ENCODE measurements at places on chromosomes 5 and 9. TPM values are rescaled to one million over a fixed set of nuclear protein-coding genes. Genes with fewer than 3 reads are reported as not detected.

GRCh38 chr5:149156435-149157083 is 15.3 kb downstream of the ABLIM3 start:
- DNase-seq = no peak

GRCh38 chr5:156379206-156379605 is 52.2 kb downstream of the SGCD start:
- DNase-seq = no peak

DNA sequence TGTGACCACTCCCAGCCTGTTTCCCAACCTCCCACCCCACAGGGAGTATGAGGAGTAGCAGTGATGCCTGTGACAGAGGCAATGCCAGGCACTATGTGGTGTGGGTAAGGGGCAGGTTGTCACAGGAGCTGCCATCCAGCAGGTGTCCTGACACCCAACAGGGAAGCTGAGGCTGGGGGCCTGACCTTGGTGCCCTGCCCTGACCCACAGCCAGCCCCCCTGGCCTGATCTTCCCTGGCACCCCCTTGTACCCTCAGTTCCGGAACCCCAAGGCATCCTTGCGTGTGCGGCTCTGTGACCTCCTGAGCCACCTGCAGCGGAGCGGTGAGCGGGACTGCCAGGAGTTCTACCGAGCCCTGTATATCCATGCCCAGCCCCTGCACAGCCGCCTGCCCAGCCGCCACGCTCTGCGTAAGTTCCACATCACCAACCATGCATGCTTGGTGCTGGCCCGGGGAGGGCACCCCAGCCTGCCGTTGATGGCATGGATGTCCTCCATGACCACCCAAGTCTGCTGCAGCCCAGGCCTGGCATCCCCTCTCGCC is 14.4 kb downstream of the CARD19 start:
- DNase-seq = peak; percentile 50

- no peak for DNase-seq
Observed at GRCh38 chr5:86979811-86980411, 287.8 kb upstream of the RASA1 start.

DNA sequence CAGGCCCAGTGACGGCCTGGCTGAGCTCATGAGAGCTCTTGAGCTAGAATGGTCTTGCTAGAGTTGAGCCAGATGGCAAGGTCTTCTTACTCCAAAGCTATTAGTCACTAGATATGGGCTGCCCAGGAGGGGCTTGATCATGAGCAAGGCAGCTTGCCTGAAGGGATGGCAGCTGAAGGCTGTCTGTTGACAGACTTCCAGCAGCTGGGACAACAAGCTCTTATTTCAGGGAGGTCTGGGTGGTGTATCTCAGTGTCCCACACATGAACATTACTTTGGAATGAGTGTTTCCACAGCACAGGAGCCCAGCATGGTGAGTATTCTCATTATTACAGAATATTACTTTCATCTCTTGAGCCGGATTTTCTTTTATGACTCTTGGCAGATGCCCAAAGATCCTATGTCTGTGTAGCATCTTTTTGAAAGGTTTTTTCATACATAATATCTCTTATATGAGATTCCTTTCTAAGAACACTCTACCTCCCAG is 414.1 kb downstream of the ARHGEF28 start:
- DNase-seq = peak; percentile 68

DNA sequence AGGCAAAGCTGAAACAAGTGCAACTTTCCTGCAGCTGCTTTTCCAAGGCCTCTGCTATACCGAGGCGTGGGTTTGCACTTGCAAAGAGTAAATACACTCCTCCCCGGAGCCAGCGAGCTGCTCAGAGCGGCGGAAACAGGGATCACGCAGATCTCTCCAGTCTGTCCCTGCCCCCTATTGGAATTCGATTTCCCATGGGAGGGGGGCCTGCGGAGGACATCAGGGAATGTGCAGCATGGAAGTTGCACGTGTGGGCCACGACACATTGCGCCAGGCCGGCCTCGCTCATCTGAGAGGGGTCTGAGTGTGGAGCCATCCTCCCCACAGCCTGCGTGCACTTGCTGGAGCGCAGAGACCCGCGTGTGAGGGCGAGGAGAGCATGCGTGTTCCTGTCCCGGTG is 104.3 kb upstream of the PHYKPL start:
- DNase-seq = no peak

- no peak for DNase-seq
Observed at GRCh38 chr9:76151267-76151666, 243.0 kb downstream of the RFK start.

DNA sequence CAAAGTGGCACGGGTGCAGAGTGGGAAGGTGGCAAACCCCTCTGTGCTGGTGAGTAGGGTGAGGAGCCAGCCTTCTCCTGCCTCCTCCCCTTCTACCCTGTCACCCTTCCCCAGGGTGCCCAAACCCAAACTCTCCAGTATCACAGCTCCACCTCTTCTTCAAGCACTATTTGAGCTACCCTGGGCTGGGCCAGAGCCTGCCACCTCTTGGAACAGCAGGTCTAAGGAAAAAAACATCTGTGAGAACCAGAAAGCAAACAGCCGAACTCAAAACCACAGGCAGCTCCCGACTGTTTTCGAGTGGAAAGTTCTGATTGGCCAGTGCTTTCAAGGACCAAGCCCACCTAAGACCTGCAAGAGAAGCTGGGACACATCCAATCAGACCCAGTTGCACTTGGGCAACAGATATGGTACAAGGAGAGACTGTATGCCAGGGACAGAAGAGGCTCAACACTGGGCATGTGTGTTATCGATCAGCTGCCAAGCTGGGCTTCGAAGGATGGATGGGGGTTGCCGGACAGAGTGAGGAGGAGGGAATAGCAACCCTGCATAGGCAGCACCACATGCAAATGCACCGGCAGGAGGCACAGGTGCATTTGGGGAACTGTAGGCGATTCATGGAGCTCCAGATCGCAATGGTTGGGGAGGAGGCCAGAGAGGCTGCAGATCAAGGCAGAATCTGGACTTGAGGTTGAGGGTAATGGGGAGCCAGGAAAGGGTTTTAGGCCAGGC is 19.7 kb downstream of the ACSL6 start:
- no peak for DNase-seq

DNA sequence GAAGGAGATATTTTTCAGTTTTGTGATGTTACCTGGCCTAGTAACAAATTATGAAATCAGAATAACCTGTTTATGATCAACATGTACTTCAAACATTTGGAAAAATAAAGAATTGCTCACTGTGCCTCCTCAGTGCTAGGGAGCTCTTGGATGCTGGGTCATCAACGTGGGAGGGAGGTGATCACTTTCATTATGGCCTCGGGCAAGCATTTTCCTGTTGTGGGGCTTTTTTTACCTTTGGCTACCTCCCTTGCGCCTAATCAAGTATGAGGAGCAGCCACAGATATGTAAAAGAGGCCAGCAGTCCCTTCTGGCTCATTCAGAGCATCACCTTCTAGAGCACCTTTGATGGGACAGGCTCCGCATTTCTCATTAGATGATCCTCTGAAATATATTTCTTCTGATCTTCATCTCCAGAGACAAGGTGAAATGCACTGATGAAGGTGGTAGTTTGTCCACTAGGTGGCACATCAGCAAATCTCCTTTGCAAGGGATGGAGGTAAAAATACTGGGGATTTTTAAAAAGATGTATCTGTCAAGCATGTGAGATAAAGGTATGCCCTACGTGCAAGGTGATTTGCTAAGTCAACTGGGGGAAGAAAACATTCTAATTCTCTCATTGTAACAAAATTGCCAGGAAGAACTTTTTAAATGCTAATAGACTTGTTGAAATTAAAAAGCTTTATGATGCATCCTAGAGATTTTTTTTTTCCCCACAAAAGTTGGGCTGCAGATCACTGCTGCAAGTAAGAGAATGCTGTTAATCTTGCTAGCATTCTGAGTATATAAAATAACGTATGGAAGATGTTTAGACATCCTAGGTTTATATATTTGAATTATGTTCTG is 218.2 kb downstream of the MAST4 start:
- no peak for DNase-seq

- DNase-seq = no peak
Observed at GRCh38 chr5:56247592-56247991, 14.5 kb upstream of the ANKRD55 start.

- DNase-seq = no peak
Observed at GRCh38 chr5:57406641-57407040, 76.0 kb downstream of the ACTBL2 start.

- no peak for DNase-seq
Observed at GRCh38 chr5:133116601-133117000, 64.8 kb downstream of the HSPA4 start.

- DNase-seq = no peak
Observed at GRCh38 chr9:90706230-90706629, 63.6 kb upstream of the DIRAS2 start.

DNA sequence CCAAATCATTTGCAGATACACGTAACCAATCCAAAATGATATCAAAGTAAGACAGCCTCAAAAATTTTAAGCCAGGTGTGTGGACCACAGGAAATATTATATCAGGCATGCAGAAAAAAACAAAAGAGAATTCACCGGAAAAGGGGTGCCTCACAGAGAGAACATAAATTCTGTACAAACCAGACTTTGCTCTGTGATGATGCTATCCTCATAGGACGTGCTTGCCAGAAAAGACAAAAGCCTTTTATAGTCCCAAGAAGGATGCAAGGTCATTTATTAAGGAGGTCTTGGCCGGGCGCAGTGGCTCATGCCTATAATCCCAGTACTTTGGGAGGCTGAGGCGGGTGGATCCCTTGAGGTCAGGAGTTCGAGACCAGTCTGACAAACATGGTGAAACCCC is 16.8 kb upstream of the ATP6V1G1 start:
- no peak for DNase-seq

DNA sequence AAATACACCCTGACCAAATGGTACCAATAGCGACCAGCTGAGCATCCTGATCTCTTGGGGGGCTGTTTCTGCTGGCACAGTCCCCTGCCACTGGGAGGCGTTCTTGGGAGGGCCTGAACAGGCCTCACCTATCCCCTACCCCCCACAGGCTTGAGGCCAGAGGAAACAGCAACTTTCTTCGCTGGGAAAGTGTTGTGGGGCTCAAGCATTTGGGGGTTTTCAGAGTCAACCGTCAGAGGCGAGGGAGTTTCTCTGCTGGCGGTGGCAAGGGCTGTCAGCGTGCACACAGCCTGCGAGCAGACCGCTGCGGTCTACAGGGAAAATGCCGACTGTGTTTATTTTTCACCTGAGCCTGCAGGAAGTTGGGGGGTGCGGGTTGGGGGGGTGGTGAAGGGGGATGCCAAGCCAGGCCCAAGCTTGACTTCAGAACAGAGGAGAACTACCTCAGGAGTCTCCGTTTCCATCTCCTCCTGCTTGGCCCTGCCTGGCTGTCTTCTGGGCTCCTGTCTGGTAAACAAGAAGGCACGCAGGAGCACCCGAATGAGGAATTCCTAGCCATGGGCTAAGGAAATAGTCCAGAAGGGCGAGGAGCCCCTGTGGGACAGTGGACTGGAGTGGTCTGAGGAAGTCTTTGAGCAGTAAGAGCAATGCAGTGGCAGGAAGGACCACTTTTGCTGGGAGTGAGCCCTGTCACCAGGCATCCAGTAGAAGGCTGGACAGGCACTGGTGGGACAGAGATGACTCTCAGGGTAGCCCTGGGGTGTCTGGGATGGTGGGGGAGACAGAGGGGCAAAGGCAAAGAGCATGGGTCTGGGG is 18.1 kb downstream of the TCF7 start:
- peak; percentile 17 for DNase-seq

DNA sequence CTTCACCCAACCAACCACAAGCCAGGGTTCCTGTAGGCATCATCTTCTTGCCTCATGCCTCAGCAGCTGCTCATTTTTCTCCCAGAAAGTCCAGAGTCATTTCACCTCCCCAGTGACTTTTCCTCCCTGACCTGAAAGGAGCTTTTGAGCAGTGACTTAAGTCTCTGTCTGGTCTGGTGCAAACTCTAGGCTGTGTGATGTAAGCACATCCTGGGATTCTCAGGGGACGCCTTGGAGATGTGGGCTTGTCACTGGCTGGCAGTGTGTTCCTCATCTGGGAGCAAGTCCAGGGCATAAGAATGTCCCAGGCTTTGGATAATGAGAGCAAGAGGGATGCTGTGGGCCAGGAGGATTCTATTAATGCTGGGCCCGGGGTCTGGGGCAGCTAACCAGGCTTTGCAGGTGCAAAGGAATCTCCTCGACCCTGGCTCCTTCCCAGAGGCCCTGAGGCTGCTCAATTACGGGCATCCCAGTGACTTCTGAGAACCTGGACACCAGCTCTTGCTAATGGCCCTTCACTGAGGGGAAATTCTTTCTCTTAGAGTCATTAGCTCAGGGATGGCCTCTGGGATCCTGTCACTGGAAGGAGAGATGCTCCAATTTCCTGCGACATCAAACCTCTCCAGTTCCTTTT is 211.0 kb upstream of the PANK3 start:
- DNase-seq = no peak

GRCh38 chr5:8913522-8913921 is 632.4 kb downstream of the SEMA5A start:
- no peak for DNase-seq

DNA sequence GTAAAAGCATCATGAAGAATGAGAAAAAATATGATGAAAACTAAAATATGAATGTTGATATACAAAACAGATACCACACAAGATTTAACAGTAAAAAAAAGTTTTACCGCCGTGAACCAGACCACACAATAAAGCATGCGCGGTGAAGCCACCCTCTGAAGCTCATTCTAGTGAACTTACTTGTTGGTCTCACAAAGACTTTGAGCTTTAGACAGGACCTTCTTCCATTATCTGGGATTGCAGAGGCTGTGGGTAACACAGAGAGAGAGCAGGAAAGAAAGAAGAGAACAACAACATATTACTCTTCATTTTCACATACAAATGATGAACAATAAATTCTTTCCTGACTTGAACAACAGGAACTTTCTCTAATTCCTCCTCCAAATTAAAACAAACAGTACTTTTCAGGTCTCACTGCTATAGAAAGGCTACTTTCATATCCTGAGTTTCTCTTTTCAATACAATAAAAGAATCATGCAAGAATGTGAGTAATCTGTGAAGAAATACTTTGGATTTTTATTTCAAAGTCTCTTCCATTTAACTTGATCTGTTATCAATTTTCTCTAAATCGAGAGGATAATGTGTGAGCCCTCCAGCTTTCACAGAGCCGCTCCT is 283.1 kb downstream of the EFNA5 start:
- DNase-seq = no peak

DNA sequence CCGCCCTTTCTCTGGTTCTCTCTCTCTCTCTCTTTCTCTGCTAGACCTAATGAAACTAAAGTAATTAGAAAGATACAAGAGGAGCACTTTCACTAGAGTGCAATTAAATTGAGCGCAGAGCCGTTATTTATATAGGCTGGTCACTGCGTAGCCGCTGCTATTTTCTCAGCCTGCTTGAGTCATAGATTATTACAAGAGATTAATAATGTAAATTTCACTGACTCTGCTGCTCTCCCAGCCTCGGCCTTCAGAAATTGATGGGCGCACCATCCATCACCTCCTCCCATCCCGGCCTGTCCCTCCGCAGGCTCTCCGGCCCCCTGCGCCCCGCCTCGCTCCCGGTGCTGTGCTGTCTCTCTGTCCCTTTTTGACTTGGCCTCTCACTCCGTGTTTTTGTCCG is 268.0 kb upstream of the MVB12B start:
- DNase-seq = no peak

Gene GDA
- total RNA-seq = 3.1 TPM

Gene PCDHGA10
- total RNA-seq = 4.1 TPM

Gene COL15A1
- total RNA-seq = 58.3 TPM

Gene CTNND2
- 1.7 TPM for total RNA-seq

Gene PCDHGA12
- 6.5 TPM for total RNA-seq

Gene NUDT12
- 10.4 TPM for total RNA-seq

Gene PPIP5K2
- 49.4 TPM for total RNA-seq

Gene MEIKIN
- not detected for total RNA-seq

All from Right ventricle myocardium inferior (tissue), 1 donor.